HT-29 (cell line): ENCODE measurements at places on chromosomes 11 and 22.

GRCh38 chr22:20646415-20646814 lies 127.5 kb upstream of the SERPIND1 start:
- no peak for DNase-seq

DNA sequence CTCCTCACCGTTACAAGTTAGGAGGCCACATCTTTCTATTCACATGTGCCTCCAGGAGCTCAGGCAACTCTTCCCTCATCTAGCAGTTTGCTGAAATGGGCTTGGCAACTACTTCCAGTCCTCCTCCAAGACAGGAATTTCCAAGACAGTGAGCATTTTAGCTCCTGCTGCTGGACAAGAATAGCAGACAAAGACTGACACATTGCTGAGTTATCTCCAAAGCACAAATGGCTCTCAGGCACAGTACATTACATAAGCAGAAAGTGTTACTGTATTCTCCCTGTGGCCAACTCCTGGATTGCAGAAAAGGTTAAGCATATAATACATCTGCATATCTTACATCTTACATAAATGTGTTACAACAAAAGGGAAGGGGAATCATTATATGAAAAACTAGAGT lies 83.2 kb upstream of the POU2AF2 start:
- no peak for DNase-seq

DNA sequence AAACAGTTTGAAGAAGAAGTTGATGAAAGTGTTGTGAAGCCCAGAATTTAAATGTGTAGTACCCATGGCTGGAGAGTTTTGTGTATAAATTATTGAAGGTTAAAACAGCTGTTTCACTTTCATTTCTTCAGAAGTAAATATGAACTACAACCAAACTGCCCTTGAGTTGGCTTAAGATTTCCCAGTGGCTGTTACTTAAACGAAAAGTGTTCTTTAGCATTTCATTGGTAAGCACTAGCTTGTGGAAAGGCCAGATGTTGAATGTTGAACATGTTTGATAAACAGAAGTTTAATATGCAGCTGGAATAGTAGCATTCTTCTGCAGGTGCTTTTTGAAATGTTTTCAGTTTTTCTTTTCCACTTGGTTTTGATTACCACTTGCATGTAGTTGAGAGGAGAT lies 83.2 kb upstream of the TNRC6B start:
- DNase-seq: no peak

DNA sequence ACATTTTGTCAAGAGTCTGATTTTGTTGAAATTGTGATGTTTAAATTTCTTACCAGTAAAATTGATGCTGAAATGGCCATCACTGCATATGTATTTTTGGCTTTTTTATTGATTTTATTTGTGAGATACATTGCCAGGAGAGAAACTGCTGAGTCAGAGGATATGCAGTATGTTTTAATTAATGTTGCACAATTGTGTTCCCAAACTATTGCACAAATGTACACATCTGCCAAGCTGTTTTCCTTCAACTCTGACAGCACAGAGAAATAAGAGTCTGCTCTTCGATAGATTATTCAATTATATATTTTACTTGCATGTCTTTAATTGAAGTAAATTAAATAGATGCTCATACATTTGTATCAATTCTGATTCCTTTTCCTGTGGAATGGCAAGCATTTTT lies 640.2 kb upstream of the LUZP2 start:
- DNase-seq: no peak

GRCh38 chr11:125020342-125020741 lies 42.8 kb upstream of the SLC37A2 start:
- no peak for DNase-seq

GRCh38 chr11:110921742-110922521 lies 209.7 kb upstream of the ARHGAP20 start:
- DNase-seq: no peak
